ENCODE measurements at places on chromosomes 2 and 18.

DNA sequence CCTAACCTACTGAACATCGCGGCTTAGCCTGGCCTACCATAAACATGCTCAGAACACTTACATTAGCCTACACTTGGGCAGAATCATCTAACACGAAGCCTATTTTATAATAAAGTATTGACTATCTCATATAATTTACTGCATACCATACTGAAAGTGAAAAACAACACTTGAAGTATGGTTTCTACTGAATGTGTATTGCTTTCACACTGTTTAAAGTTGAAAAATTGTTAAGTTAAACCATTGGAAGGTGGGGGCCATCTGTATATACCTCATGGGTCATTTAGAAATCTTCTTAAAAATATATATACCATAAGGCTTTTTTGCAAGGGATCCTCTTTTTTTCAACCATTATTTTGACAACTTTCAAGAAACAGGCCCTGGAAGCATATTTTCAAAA lies 16.5 kb downstream of the RNF149 start:
- DNase-seq: no peak

DNA sequence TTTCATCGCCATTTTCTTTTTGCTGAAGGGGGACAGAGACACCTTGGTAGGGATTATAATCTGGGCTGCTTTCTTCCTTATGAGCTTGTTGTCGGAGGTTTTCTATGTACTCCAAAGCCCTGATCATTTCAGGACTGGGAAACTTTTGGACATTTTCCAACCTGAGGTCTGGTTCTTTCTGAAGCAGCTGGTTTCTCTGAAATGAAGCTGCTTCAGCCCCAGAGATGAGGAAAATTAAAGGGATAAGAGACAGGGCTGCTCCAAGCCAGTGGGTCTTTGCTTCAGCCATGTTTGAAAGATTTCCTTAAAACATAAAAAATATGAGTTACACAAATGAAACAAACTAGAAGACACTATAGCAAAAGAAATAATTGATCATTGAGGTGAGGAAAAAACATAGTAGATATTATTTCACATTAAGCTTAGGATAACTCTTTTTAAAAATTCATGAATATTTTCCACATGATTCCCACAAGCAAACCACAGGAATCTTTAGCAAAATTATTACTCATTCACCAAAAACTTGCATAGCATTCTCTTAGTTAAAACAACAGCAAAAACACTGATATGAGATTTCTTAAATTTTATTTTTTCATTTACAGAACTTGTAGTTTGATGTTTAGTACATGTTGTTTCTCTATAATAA lies 3.0 kb downstream of the SCG2 start:
- no peak for DNase-seq

GRCh38 chr2:158024288-158024898 lies 77.3 kb upstream of the UPP2 start:
- peak; percentile 74 for DNase-seq

GRCh38 chr2:69217333-69218080 lies 169.5 kb downstream of the GFPT1 start:
- DNase-seq: no peak

- DNase-seq: no peak
Measured at GRCh38 chr18:3605486-3605952, 155.5 kb downstream of the TGIF1 start.

DNA sequence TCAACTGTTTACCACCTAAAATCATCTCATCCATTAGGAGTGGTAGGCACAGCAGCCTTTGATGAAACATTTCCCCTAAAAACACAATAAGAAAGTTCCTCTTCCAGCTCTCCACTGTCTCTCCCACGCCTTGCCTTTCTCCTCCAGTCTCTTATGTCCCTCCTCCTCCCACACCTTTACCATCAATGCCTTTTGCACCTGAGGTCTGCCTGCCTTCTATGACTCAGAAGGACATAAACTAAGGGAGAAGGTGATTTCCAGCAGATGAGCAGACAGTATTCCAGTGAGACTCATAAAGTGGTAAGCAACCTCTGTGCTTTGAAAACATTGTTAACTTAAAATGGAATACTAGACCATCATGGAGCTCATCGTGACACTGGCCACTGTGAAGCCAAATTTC lies 34.2 kb upstream of the NDUFV2 start:
- no peak for DNase-seq

DNA sequence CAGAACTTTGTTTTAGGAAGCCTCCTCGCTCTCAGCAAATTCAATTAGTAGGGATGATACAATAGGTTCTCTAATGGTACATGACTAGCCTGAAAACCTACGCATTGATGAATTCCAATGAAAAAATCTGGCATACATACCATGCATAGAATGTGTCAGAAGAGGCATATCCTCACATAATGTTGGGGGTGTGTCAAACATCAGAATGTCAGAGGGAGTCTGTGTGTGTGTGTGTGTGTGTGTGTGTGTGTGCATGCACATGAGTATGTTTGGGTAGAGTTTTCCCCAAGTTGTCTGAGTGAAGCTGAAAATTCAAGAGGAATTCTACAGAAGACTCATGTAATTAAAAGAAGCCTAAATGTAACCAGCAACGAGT lies 78.5 kb downstream of the FIGN start:
- no peak for DNase-seq
